Activated CD4-positive, alpha-beta T cell treated with anti-CD3 and anti-CD28 coated beads, Interleukin-2, amount 50 U/mL, for 24 hours (primary cell): ENCODE measurements at places on chromosomes 1 and 21.

- DNase-seq = no peak
Measured at GRCh38 chr1:225699336-225699735, 46.4 kb upstream of the ENAH start.

DNA sequence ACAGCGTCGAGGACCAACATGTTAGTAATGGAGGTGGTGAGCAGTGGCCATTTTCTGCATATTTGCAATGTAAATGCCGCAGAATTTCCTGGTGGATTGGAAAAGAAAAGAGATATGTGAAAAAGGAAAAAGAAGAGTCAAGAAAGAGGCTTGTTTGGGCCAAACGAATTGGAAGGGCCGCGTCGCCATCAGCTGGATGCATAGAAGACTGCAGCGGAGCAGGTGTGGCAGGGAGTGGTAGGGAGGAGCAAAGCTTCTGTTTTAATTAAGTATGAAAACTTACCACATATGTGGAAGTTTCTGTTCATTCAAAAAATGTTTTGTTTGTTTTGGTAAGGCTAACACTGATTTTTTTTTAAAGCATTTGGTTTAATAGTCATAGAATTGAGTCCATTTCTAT lies 690.7 kb downstream of the NCAM2 start:
- no peak for DNase-seq

GRCh38 chr1:246308533-246309075 lies 198.5 kb downstream of the SMYD3 start:
- DNase-seq = no peak

GRCh38 chr1:15950302-15950701 lies 25.6 kb downstream of the ZBTB17 start:
- peak; percentile 35 for DNase-seq

- no peak for DNase-seq
Measured at GRCh38 chr1:46580140-46580903, 23.7 kb downstream of the MKNK1 start.

GRCh38 chr21:43328185-43328957 lies 98.6 kb downstream of the SIK1 start:
- DNase-seq = no peak

DNA sequence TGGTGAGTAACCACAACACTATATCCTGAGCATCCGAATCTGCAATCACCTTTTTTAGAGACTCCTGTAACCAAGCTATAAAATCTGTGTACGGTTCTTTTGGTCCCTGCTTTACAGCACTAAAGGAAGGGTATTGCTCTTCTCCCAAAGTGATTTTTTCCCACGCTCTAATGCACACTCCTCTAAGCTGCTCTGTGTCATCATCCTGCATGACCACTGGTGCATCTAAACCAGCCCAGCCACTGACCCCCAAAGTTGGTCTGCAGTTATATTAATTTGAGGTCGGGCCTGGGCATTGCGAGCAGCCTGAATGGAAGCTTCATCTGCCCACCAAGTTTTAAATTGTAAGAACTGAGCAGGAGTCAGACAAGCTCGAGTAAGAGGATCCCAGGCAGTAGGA lies 480.0 kb downstream of the PTPRU start:
- no peak for DNase-seq

DNA sequence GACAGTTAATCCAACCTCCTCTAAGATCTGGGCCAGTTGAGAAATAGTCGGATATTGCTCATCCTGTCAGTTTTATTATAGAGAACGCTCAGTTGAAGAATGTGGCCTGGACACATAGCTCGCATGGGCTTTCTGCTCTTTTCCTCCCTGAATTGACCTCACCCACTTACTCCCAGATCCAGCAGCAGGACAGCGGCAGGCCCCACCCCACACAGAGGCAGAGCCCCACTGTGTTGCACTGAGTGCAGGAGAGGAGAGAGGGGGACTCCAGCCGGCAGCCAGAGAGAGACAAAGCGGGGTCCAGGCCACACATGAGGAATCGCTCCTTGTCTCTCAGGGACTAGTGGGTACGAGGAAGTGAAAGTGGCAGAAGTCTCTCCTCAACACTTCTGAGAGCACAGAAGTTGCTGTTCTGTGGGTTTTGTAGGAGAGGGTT lies 78.6 kb downstream of the LAMC1 start:
- DNase-seq = no peak

DNA sequence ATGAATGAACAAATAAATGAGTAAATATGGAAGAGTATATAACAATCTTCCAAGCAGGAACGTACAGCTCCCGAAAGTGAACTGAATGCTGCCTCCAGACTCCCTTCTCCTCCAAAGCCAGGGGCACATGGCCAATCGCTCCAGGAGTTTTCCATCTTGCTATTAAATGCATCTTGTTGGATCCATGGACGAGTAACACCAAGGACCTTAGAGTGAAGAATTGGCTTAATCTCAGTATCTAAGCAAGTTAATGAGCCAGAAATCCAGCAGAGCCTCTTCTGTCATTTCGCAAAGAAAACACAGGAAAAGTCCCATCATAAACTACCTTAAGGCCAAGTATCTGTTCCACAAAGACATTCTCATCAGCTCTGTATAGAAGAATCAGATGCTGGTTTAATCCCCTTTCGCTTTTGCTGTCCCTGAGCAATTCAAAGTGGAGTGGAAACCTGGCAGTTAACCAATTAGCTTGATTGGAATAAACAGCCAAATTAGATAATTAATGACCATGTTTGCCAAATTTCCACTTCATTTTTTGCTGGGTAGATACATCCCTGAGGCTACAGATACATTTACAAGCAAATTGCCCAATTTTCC lies 116.0 kb downstream of the MIS18A start:
- no peak for DNase-seq

- DNase-seq = no peak
Measured at GRCh38 chr1:19525607-19526545, 40.5 kb upstream of the CAPZB start.

GRCh38 chr1:230851291-230851691 lies 17.0 kb downstream of the C1orf198 start:
- no peak for DNase-seq

DNA sequence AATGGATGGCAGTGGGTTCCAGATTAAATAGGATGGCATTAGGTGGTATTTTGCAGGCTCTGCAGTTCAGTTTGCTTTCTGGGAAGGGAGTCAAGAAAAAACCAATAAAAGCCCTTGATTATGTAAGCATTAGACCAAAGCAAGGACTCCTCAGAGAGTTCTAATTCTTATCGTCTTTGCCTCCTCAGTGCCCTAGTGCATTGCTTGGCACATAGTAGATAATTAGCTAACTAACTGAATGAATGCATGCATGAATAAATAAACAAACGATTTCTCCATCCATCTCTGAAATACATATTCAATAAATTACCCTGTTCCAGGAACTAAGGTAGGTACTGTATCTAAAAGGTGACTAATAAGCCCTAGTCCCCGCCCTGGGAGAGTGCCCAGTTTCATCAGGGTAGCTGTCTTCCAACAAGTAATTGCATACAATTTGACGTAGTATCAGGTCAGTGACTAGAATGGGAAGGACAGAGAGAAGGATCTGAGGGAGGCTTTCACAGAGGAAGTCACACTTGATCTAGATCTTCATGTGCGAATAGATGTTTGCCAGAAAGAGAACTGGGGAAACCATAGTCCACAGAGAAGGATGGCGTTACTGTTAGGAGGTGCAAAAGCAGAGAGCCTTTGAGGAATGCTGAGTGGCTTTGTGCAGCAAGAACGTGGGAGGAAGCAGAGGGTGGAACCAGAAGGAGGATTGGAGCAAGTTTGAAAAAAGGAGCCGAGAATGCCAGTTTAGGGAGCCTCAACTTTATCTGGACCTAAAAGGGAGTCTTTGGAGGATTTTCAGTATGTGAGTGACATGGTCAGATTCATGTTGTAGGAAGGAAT lies 111.4 kb downstream of the TBX19 start:
- no peak for DNase-seq

GRCh38 chr1:204980840-204981405 lies 62.1 kb upstream of the CNTN2 start:
- no peak for DNase-seq

DNA sequence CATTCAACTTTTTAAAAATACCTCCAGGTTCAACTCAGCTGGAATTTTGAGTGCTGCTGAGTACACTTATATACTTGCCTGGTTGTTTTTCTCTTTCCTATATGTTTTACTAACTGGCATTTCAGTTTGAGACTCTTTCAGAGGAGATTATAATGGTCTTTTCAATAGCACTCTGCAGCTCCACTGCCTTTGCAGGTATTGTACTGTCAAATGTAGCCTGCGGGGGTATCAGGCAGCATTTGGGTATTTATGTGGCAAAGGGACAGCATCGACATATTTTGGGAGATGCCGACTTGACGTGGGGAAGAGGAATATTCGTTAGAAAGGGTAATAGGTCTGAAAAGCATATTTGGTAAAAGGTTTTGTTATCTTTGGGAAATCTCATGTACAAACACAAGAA lies 11.1 kb upstream of the TGFBR3 start:
- no peak for DNase-seq

DNA sequence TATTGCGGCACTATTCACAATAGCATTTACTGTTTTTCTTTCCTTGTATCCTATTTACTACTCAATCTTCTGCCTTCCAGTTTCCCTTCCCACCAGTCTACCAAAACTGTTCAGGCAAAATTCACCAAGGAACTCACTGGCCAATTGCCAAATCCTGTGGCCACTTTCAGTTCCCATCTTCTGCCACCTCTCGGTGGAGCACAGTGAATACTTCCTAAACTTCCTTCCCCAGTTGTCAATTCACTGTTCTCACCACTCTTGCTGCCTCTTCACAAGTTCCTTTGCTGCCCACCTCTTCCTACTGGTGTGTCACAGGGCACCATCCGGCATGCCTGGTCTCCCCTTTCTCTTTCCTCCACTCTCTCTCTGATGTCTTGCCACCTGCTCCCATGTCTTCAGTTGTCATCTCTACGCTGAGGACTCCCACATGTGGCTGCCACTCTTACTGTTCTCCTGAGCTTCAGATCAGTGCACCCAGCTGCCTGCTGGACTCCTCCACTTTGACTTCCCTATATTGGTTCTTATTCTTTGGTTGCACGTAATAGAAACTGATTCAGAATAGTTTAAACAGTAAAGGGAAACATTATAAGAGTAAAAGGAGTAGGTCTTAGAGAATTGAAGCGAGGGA lies 114.4 kb downstream of the PIK3R3 start:
- no peak for DNase-seq

DNA sequence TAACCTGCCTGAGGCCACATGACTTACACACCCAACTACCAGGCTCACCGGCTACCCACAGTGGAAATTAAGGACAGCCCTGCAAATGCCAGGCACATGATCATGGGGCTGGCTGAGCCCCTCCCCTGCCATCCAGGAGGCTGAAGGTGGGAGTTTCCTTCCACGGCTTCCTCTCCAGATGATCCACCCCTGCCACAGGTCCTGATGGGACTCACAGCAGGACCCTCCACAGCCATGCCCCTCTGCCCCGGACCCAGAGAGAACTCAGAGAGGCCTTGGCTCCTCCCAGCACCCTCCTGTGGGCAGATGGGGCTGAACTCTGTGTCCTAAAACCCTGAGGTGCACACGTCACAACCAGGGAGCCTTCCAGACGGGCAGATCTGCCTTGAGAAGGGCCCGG lies 29.1 kb upstream of the CASZ1 start:
- DNase-seq = no peak

GRCh38 chr1:21383785-21384401 lies 56.0 kb upstream of the NBPF3 start:
- DNase-seq = no peak

GRCh38 chr1:3231826-3232225 lies 162.8 kb downstream of the PRDM16 start:
- no peak for DNase-seq

DNA sequence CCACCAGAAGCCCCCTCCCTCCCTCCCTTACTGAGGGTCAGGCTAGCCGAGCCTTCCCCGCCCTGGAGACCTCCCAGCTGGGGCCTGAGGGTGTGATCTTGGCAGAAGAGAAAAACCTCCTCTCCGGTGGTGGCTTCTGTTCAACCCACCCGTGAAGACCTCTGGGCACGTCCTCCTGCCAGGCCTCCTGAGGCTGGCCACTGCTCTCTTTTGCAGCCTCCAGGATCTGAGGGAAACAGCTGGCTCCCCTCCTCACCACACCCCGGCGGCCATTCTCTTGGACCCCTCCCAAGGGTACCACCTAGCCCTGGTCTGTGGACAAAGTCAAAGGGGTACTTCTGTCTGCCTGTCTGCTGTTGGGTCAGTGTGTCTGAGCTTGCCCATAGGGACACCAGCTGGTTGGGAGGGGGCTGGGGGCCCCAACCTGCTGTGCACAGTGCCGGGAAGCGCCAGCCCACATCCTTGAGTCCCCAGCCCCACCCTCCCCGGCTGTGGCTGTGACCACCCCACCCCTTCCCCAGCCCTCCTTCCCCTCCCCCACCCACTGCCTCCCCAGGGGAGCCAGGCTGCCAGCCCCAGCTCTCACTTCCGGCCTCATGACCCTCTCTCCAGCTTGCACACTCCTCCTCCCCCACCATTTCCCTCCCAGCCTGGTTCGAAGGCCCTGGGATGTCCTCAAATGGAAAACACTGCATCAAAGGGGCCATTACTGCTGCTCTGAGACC lies 48.1 kb downstream of the AHDC1 start:
- DNase-seq = no peak

- no peak for DNase-seq
Measured at GRCh38 chr1:186999506-186999905, 170.8 kb downstream of the PLA2G4A start.

- DNase-seq = no peak
Measured at GRCh38 chr1:246364415-246364941, 142.6 kb downstream of the SMYD3 start.

DNA sequence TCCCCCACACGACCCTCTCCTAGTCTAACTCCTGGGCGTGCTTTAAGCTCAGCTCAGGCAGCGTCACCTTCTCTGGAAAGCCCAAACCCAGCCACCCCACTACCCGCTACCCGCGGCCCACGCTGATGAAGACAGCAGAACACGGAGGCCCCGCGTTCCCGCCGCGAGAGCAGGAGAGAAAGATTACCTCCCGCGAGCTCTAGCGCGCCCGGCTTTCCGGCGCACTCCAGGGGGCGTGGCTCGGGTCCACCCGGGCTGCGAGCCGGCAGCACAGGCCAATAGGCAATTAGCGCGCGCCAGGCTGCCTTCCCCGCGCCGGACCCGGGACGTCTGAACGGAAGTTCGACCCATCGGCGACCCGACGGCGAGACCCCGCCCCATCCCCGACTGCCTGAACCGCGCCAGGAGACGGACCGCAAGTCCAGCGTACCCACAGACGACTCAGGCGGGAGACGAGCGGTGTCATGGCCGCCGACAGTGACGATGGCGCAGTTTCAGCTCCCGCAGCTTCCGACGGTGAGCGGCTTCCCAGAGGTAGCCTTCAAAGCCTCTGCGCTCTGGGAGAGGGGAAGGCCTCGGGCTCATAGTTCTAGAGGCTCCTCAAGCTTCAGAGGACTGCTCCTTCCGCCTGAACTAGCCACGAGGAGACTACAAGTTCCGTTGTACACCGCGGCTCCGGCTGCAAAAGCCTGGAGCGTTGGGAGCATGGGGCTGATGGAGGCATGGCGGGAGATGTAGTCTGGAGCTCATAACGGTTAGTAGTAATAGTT lies at the start of the genes MUTYH and TOE1:
Gene MUTYH, minus strand, starts transcription at position 652 of the 770 bp plus-strand sequence. CDS start 5,935 bp downstream, outside the sequence.
Gene TOE1, plus strand, starts transcription at position 382 of the 770 bp plus-strand sequence. Its CDS starts 83 bp downstream, at position 465.
- peak; percentile 86 for DNase-seq

DNA sequence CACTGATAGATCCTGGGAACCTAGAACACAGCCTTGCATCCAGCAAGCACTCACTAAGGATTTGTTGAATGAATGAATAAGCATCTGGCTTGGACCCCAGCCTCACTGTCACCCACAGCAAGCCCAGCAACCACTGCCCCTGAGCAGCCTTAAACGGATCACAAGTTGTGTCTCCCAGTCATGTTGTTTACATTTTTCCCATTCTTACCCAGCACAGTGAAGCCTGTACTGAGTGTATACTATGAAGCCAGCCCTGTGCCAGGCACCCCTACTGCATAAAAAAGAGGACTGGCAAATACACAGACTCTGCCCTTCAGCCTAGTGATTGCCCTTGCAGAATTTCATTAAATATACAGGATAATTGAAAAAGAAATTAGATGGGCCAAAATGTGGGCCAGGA lies 30.2 kb downstream of the RRAGC start:
- DNase-seq = no peak

- DNase-seq = no peak
Measured at GRCh38 chr1:64302971-64303370, 99.5 kb downstream of the UBE2U start.
